ENCODE measurements at places on chromosomes 2 and 18.
A peak's percentile ranks its signal among the peaks of the same experiment; 100 is the strongest.

GRCh38 chr2:111227716-111228141 is 107.0 kb downstream of the BCL2L11 start:
- DNase-seq = peak; percentile 62

- no peak for DNase-seq
These were observed 540.0 kb upstream of the GYPC start for GRCh38 chr2:126115975-126116374.

- DNase-seq = peak; percentile 14
These were observed 15.4 kb upstream of the TET3 start for GRCh38 chr2:73969356-73969755.

DNA sequence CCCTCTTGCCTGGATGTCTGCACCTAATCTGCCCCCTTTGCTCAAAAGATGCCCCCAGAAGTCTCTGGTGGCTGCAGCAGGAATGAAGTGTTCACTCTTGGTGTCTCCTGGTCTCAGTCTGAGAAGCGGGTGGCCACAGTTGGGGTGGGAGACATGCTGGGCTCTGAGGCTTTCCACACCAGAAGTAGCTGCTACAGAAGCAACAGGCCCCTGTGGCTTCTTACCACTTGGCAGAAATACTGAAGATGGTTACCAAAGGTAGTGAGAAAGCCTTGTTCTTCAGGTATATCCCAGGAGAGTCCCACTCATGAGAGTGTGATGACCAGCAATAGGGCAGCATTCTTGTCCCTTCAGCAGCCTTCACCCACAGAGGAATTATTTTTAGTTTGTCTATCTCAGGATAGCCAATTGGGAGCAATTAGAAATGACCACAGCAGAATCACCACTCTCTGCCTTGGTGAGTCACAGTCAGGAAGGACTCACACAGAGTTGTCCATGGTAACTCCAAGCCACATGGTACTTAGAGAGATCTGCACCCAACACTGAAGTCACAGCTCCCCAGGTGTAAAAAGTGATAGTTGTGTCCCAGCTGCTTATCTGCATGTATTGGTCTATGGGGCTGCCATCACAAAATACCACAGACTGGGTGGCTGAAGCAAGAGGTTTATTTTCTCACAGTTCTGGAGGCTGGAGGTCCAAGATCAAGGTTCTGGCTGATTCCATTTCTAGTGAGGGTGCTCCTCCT is 169.8 kb upstream of the ID2 start:
- peak; percentile 46 for DNase-seq

DNA sequence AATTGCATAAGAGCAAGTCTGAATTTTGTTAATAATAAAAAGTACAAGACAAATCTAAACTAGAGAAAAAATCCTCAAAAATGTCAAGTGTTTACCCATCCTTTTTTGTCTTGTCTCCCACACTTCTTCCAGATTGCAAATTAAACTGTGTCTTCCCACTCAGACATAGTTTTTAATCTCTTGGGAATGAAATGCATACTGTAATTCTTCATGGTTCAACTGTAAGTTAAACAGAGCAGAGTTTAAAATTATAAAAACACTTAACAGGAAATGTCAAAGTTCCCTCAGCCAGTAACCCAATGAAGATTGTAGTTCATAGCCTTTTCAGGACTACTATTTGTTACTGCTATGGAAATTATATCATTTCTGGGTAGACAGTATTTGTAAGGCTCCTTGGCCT is 171.8 kb downstream of the UBE2E3 start:
- no peak for DNase-seq

GRCh38 chr2:180456801-180457200 is 449.7 kb upstream of the CWC22 start:
- DNase-seq = no peak

GRCh38 chr2:147002256-147002655 is 842.6 kb upstream of the ACVR2A start:
- DNase-seq = no peak

- DNase-seq = no peak
These were observed 417.9 kb downstream of the CDH7 start for GRCh38 chr18:66168685-66169235.
